ENCODE measurements at places on chromosomes 12 and 14. TPM values are rescaled to one million over a fixed set of nuclear protein-coding genes. Genes with fewer than 3 reads are reported as not detected.

The LRRK2 gene
- total RNA-seq, result 6.7 TPM

DNA sequence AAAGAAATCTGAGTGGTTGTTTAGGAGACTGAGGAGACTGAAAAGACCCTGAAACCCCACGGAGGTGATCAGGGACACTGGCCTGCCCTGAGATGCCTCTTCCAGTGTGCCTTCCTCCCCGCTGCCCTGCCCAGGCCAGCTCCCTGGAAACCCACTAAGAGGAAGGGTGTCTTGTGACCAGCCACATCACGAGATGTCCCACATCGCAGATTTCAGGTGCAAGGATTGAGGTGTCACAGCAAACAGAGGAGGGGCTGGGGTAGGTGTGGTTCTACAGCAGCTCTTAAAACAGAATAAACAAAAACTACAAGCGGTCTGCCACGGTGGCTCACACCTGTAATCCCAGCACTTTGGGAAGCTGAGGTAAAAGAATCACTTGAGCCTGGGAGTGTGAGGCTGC is 184.3 kb upstream of the C14orf180 start:
- DNase-seq, result no peak

The TPH2 gene
- not detected for total RNA-seq

The GSC gene
- total RNA-seq, result 0.66 TPM

The DEPDC4 gene
- 0.47 TPM for total RNA-seq

GRCh38 chr12:48690990-48691389 is 9.0 kb upstream of the KANSL2 start:
- no peak for DNase-seq

- peak; percentile 75 for DNase-seq
Measured at GRCh38 chr12:1932264-1932777, 13.9 kb upstream of the CACNA2D4 start.

The SLC7A8 gene
- 10.6 TPM for total RNA-seq

DNA sequence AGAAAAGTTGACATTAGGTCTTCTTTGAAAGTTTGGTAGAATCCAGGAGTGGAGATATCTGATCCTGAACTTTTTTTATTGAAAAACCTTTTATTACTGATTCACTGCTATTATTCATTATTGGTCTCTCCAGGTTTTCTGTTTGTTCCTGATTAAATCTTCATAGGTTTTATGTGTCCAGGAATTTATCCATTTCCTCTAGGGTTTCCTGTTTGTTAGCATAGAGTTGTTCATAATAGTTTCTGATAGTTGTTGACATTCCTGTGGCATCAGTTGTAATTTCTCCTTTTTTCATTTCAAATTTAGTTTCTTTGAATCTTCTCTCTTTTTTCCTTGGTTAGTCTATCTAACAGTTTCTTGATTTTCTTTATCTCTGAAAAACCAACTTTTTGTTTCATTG is 370.3 kb downstream of the SLC6A15 start:
- no peak for DNase-seq

The BBOF1 gene
- 3.8 TPM for total RNA-seq
